ENCODE measurements at places on chromosomes 6 and 20.

DNA sequence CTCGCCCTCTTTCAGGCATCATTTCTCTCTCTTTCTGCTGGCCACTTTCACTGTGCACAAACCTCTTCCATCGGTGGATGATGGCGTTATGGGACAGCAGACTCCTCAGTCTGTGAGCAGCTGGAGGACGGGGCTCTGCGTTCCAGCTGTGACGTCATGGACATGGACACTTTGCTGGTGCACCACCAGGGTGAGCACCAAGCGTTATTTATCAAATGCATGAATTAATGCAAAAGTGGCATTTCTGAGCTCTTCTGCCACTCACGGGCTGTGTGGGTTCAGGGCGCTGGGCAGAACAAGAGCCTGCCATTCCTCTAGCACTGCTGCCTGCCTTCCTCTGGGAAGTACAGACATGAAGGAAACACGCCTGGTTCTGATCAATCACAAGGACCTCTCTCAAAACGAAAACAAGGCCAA is 82.9 kb upstream of the MPC1 start:
- no peak for DNase-seq

DNA sequence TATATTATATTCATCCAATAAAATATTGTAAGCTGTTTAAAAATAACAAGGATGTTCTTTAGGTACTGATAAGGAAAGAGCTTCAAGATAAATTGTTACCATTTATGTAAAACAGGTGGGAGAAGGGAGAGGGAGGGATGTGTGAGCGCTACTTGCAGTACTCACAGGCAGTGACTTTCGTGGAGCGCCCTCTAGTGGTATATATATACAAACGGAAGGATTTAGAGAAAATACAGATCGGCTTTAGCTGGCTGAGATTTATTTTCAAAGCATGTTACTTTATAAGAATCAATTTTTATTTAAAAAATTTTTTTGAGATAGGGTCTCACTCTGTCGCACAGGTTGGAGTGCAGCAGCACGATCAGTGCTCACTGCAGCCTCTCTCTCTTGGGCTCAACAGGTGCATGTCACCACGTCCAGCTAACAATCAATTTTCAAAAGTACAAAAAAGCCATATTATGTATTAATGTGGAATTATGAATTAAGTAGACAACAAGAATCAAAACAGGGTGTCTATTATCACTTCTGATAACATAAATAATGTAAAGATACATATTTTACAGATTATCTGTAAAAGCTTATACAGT is 3.3 kb upstream of the MOG start:
- peak; percentile 68 for DNase-seq

GRCh38 chr6:13457577-13457976 is 29.8 kb downstream of the GFOD1 start:
- no peak for DNase-seq

GRCh38 chr6:3857468-3858456 is 8.6 kb downstream of the FAM50B start:
- no peak for DNase-seq

DNA sequence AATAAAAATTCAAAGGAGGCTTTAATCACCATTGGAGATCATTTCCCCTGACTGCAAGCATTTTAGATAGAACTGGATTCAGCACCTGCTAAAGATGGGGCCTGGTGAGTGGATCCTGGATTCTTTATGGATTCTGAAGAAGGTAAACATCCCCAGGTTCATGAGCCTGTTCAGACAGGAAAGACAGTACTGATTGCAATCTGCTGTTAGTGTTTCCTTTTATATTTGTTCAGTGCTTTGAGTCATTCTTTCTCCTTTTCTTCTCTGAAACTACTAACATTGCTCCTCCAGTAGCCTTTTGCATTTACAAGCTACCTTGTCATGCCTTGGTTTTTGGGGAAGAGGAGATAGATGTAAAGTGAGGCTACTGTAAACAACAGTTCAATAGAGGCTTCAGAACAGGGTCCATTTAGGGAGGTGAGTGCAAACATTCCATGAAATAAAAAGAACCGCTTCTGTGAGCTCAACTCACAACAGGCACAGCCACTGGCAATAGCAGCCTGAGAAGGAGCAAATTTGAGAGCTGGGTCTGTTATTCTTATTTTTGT is 66.4 kb upstream of the PRL start:
- peak; percentile 57 for DNase-seq

GRCh38 chr6:130622142-130622541 is 205.1 kb upstream of the SMLR1 start:
- DNase-seq, result no peak

GRCh38 chr6:37058084-37058586 is 52.7 kb downstream of the FGD2 start:
- no peak for DNase-seq

DNA sequence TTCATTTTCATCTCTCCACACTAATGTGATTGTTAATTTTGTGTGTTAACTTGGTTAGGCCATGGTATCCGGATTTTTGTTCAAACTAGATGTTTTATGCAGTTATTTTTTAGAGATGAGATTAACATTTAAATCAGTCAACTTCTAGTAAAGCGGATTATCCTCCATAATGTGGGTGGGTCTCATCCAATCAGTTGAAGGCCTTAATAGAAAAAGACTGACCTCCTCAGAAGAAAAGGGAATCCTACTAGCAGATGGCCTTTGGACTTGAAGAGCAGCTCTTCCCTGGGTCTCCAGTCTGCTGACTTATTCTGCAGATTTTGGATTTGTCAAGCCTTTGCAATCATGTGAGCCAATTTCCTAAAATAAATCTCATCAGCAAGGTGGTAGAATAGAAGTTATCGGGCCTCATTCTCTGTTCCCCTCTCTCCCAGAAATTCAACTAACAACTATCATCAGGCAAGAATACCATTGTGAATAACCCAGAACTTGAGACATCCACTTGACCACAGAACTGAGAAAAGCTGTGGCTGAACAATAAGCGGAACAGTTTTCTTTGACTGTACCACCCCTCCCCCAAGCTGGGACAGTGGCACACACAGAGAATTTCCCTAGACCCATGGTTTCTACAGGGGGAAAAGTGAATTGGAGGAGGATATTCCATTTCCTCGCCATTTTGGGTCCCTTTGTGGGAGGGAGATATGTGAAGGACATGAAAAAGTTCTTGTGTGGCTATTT is 323.0 kb downstream of the UTRN start:
- no peak for DNase-seq

DNA sequence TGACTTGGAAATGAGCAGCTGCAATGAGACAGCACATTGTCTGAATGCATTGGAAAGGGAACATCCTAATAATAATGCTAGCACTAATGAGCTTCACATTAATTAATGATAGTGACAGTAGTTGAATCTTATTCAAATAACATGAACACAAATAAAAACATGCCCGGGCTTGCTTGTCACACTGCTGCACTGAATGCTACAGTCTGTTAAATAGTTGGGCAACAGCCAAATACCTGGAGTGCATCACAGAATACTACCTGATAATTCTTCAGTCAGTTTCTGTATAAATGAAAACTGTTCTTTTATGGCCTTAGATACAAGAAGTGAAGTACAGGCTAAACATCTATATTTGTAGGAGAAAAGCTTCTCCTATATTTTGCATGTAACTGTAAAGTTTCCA is 458.7 kb downstream of the RNF144B start:
- DNase-seq, result no peak

GRCh38 chr20:36344517-36345132 is 38.5 kb downstream of the DLGAP4 start:
- no peak for DNase-seq

- DNase-seq, result no peak
Measured at GRCh38 chr6:193180-193579, 99.1 kb upstream of the DUSP22 start.

- no peak for DNase-seq
Measured at GRCh38 chr6:158488065-158488464, 71.8 kb upstream of the TMEM181 start.

DNA sequence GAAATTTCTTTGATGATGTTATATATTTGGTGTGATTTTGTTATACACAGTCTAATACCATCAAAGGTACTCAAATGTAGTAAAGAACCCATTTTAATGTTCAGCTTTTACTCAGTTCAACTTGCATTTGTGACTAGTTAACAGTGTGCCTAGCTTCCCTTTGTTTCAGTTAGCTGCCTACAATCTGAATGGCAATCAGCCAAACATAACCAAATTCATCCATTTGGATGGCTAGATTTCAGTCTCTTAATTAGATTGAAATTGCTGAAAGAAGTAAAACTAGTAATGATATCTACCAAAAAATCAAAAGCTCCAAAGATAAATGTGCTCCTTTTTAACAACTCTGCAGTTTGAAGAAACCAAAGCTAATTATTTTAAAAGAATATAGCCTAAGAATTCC is 6.9 kb downstream of the EPHA7 start:
- no peak for DNase-seq

DNA sequence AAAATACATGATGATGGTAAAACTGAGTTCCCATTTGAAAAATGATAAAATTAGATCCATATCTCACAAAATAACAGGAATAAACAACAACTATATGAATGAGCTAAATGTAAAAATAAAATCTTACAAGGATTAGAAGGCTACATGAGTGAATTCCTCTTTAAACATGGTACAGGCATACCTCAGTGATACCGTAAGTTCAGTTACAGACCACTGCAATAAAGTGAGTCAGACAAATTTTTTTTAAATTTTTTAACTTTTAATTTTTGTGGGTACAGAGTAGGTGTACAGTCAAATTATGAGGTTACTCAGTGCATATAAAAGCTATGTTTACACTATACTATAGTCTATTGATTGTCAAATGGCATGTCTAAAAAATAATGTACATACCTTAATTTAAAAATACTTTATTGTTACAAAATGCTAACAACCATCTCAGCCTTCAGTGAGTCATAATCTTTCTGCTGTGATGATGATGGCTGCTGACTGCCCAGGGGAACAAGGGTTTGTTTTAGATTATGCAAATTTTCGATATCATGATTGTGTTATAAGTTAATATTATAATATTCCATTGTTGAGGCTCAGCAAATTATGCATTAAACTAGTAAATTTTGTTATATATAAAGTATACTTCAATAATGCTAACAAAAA is 222.8 kb upstream of the RUNX2 start:
- no peak for DNase-seq

DNA sequence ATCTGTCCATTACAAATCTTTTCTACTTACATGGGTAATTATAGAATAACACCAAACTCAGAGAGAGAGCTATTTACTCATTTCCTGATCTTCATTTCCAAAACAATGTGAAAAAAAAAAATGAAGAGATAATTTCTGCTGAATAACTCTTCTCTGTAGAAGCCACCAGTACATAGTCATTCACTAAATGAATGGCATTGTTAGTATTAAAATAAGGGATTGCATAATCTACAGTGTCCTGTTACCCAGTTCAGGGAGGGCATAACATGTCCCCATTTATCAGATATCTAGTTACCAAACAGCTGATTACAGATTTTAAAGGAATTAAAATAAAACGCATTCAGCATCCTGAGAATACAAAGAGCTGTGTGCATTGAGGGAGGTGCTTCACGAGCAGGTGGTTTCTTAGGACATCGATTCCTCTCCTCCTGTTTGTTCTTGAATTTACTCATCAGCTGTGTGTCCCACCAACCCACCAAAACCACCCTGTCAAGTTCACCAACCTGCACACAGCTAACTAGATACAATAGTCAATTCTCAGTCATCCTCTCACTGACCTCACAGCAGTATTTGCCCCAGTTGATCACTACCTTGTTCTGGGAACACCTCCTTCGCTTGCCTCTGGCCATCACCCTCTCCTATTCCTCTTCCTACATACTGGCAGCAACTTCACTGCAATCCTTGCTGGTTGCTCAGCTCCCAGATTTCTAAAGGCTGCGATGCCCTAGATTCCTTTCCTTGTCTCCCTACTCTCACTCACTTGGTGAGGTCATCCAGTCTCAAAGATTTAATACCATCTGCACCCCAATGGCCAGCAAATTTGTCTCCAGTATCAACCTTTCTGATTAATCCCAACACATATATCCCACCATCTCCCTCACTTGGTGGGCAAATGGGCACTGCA is 18.7 kb downstream of the CNKSR3 start:
- no peak for DNase-seq

GRCh38 chr6:153131037-153131981 is at the start of gene RGS17:
RGS17 (minus strand) TSS chr6:153131282; CDS start chr6:153044018, 87,264 bp downstream.
- peak; percentile 48 for DNase-seq

GRCh38 chr6:36340618-36341454 is 4.1 kb upstream of the BNIP5 start:
- DNase-seq, result no peak

DNA sequence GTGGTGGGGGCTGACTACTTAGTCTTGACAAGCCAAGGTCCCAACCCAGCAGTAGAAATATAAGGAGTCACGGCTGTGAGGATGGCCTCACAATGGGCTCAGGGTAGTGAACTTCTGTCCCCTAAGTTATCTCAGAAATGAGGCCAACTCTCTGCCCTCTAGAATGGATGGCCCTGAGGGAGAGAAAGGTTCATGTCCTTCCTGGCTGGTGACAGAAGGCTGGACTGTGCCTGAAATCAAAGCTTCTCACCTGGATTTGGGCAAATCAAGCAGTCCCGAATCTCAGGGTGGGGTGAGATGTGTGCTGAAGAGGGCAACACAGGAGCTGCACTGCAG is 12.7 kb downstream of the RRP36 start:
- DNase-seq, result no peak

GRCh38 chr6:105872249-105872648 is 213.9 kb upstream of the PRDM1 start:
- no peak for DNase-seq

GRCh38 chr6:84785671-84786070 is 21.3 kb upstream of the TBX18 start:
- no peak for DNase-seq

DNA sequence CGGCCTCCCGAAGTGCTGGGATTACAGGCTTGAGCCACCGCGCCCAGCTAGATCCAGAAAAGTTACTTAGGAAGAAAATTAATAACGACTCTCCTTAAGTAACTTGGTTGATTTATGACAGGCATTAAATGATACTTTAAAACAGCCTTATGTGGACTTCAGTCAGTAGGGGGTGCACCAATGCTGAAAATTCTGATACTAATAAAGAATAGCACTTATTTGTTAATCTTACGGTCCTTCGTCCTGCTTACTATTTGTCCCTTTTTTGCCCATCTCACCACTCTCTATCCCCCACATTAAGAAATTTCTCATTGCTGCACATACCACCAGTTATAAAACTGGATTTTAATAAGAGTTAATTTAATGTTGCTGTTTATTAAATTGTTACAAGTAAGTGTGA is 12.7 kb upstream of the PRELID3B start:
- peak; percentile 14 for DNase-seq

GRCh38 chr6:111105578-111105977 is 18.3 kb downstream of the SLC16A10 start:
- peak; percentile 41 for DNase-seq

- no peak for DNase-seq
Measured at GRCh38 chr6:139597087-139597763, 222.8 kb upstream of the CITED2 start.

GRCh38 chr20:14093652-14094051 is 98.3 kb downstream of the MACROD2 start:
- DNase-seq, result peak; percentile 86

GRCh38 chr20:61934716-61935530 is 130.8 kb downstream of the TAF4 start:
- DNase-seq, result no peak

DNA sequence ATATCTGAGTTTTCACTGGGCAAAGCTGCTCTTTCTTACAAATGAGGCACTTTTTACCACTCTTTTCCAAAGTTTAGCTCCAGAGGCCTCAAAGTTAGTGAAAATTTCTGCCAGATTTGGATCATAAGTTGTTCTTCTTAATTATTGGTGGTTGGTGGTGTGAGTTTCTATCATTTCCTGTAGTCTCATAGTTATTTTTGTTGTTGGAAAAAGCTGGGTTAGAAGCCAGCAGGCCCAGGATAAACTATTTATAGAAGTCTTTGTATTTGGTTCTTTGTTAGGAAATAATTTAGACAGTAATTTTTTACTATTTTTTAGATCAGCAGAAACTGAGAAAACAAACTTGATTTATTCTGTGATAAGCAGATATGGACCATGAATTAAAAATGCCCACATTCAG is 10.6 kb downstream of the PFDN4 start:
- no peak for DNase-seq

All from SHP77 treated with DMSO at 0.1 percent for 48 hours (cell line).